ENCODE measurements at places on chromosomes 6 and 20. TPM values are rescaled to one million over a fixed set of nuclear protein-coding genes. Genes with fewer than 3 reads are reported as not detected.

GRCh38 chr6:163398815-163399214 is 15.7 kb upstream of the QKI start:
- no peak overlapping the region for H3K4me3 ChIP-seq
- H3K36me3 ChIP-seq: no peaks in the 10 kb centered on the region
- peaks cover 31% of the 10 kb centered on the region for H3K4me1 ChIP-seq

DNA sequence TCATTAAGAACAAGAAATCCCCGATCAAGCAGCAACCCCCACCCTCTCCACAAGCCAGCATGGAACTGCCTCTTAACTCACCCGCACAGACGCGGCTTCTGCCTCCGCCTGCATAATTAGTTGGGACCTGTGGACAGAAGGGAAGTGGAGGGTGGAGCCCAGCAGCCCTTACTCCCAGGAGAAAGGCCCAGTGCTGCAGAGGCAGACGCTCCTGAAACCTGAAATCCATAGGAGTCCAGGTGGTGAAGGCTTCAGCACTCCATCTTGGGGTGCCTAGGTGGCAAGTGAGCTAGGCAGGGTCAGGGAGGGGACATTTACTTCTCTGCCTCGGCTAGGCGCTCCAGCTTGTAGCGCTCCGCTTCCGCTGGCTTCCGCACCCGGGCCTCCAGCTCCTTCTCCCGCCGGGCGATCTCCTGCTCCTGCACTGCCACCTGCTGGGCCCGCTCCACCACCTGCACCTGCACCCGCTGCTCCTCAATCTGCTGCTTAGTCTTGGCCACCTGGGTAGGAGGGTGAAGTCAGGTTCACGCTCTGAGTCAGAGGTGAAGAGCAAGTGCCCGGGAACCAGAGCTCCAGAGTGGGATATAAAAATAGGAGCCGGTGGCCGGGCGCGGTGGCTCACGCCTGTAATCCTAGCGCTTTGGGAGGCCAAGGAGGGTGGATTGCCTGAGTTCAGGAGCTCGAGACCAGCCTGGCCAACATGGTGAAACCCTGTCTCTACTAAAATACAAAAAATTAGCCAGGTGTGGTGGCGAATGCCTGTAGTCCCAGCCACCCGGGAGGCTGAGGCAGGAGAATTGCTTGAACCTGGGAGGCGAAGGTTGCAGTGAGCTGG is 10.7 kb downstream of the TUBB start:
- H3K4me3 ChIP-seq: no peak overlapping the region
- H3K36me3 ChIP-seq: no peaks in the 10 kb centered on the region
- DNase-seq: peak; percentile 83
- no peak overlapping the region for H3K27ac ChIP-seq
- H3K4me1 ChIP-seq: peaks cover 2% of the 10 kb centered on the region
- no peaks in the 10 kb centered on the region for H3K27me3 ChIP-seq

DNA sequence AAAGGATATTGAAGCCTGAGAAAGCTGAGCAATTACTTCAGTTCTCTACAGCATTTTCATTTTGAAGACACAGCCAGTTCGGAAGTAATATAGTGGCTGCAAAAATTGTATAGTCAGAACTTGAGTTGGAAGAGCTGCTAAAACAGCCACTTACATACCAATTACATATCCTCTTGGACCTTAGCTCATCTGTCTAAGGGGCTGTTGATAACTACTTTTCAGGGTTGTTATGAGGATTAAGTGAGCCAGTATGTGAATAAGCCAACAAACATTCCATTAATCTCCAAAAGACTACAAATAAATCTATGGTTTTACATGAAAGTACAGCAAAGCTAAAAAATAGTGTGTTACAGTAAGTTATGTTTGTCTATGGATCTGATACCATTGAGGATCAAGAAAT is 59.7 kb downstream of the TMEM200A start:
- DNase-seq: no peak
- H3K4me3 ChIP-seq: no peak overlapping the region
- H3K27me3 ChIP-seq: no peaks in the 10 kb centered on the region
- no peaks in the 10 kb centered on the region for H3K4me1 ChIP-seq
- no peaks in the 10 kb centered on the region for H3K36me3 ChIP-seq
- H3K27ac ChIP-seq: no peak overlapping the region

Gene SLC26A8
- 52.0 TPM for total RNA-seq

- no peak overlapping the region for H3K27ac ChIP-seq
- no peak overlapping the region for H3K4me3 ChIP-seq
- H3K36me3 ChIP-seq: no peaks in the 10 kb centered on the region
These were observed 14.3 kb downstream of the PCMTD2 start for GRCh38 chr20:64269604-64270411.

GRCh38 chr6:113396730-113397129 is 460.4 kb upstream of the MARCKS start:
- H3K27me3 ChIP-seq: no peaks in the 10 kb centered on the region
- no peak for DNase-seq
- no peak overlapping the region for H3K27ac ChIP-seq
- peaks cover 7% of the 10 kb centered on the region for H3K4me1 ChIP-seq
- H3K36me3 ChIP-seq: no peaks in the 10 kb centered on the region

DNA sequence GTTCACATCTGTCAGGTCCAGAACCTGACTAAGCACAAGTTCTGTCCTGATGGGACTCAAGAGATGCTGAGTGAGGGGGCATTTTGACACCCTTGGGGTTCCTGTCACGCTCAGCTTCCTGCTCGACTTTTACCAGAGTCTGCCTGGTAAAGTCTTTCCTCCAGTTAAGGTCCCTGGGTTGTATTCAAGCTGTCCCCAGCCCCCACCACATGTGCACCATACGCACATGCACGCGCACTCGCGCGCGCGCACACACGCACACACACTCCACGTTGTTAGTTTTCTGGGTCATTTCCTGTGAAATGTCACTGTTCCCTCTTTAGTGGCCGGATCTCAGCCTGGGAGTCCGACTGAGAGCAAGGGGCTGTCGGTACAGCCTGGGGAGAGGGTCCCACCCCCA is 166.1 kb downstream of the GMPR start:
- H3K4me3 ChIP-seq: no peak overlapping the region
- H3K27ac ChIP-seq: no peak overlapping the region
- H3K36me3 ChIP-seq: no peaks in the 10 kb centered on the region
- H3K27me3 ChIP-seq: no peaks in the 10 kb centered on the region

DNA sequence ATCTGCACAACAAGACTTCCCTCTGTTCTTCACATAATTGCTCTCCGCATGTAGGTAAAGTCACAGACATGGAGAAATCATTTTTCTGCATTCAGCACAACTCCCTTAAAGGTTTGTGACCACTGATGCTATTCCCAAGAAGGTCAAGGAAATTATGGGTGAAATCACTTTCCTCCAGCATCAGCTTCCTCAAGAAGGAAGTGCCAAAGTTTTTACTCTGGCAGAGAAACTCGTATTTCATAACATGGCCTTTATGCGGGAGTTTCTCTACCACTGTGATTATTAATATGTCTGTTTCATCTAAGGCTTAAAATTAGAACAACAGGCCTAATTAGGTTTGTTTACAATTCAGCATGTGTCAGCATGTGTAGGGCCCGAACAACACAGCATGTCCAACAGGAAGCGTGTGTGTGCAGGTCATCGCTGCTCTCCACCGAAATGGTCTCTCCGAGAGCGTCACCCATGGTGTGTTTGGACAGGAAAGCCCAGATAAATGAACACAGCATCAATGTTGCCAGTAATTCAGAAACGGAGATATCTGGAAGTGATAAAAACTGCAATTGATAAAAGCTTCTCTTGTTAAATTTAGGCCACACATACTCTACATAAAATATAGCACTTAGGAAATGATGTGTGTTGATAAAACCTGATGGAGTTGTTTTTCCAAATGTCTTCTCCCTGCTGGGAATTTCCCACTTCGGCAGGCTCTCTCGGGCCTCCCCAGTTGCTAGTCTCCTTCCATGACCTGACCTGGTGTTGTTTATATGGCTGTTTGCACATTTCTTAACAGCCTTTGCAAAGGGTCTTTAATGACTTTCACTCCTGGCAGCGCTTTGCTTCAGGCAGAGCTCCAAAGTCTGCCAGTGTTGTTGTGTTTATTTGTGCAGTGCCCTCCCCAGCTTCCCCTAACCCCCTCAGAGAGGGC is 265.1 kb upstream of the CEP162 start:
- no peak overlapping the region for H3K27ac ChIP-seq
- DNase-seq: no peak
- H3K4me1 ChIP-seq: no peaks in the 10 kb centered on the region
- no peaks in the 10 kb centered on the region for H3K36me3 ChIP-seq

DNA sequence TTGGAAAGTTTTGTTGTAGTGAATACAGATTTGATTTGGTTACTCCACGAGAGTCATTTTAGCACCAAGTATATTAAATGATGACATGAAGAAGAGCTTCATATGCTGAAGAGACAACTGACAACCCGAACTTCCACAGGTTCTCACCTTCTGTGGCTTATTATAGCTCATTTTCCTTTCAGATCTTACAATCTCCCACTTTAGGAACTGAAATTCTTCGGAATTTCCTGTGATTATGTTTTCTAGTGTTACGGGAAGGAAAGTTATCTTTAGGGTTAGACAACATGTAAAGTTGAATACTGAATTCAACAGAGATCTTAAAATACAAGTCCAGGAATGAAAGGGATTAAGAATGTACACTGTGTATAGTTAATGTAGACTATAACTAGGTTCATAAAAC is 49.6 kb upstream of the TXNDC5 start:
- H3K27me3 ChIP-seq: no peaks in the 10 kb centered on the region
- H3K4me3 ChIP-seq: no peak overlapping the region
- H3K4me1 ChIP-seq: no peaks in the 10 kb centered on the region
- no peaks in the 10 kb centered on the region for H3K36me3 ChIP-seq

DNA sequence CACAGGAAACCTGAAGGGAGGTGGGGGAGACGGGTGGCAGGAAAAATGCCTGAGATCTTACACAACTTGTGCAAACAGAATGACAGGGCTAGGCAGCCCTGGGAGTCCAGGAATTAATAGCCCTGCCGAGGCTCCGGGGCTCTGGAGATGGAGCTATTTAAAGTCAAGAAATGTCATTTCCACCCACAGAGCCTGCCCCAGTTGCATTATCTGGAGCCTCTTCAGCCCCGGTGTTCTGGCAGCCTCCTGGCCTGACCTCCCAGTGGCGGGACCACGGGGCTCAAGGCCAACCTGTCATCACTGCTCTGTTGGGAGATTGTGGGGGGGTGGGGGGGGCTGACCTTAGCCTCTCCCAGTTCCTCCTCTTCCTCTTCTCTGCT is 28.5 kb upstream of the SCUBE3 start:
- no peak overlapping the region for H3K4me3 ChIP-seq
- DNase-seq: no peak
- H3K27ac ChIP-seq: no peak overlapping the region
- no peaks in the 10 kb centered on the region for H3K36me3 ChIP-seq
- no peaks in the 10 kb centered on the region for H3K4me1 ChIP-seq

Gene COL11A2
- total RNA-seq: 8.8 TPM

DNA sequence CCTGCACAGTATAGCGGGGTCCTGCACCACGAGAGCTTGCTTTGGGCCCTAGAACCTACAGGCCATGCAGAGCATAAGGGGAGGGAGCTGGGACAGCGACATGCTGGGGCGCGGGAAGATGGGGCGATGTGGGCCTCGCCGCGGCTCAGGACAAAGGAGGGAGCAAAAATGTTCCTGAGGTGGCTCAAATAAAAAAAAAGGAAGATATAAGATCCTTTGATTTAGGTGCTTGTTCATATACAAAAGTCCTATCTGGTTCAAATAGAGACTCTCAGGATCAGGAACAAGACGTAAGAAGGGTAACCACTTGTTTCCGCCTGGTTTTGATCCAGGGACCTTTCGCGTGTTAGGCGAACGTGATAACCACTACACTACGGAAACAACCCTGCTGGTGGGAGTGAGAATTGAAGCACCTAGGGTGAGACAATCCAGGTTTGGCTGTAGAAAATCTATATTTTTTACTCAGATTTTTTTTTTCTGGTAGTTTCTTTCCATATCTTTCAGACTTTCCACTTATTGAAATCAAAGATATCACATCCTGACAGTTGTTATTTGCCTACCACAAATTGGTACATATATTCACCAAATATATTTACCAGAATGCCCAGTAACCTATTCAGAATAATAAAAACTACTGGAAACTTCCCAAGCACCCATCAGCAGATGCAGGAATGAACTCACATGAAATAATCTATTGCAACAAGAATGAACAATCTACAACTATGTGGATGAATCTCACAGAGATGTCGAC is 177.9 kb upstream of the ZNF184 start:
- no peak overlapping the region for H3K27ac ChIP-seq
- no peak for DNase-seq
- H3K27me3 ChIP-seq: no peaks in the 10 kb centered on the region
- no peaks in the 10 kb centered on the region for H3K4me1 ChIP-seq
- H3K36me3 ChIP-seq: no peaks in the 10 kb centered on the region

GRCh38 chr6:84731401-84731800 is 33.0 kb downstream of the TBX18 start:
- H3K4me1 ChIP-seq: no peaks in the 10 kb centered on the region
- H3K36me3 ChIP-seq: no peaks in the 10 kb centered on the region
- no peak overlapping the region for H3K4me3 ChIP-seq

DNA sequence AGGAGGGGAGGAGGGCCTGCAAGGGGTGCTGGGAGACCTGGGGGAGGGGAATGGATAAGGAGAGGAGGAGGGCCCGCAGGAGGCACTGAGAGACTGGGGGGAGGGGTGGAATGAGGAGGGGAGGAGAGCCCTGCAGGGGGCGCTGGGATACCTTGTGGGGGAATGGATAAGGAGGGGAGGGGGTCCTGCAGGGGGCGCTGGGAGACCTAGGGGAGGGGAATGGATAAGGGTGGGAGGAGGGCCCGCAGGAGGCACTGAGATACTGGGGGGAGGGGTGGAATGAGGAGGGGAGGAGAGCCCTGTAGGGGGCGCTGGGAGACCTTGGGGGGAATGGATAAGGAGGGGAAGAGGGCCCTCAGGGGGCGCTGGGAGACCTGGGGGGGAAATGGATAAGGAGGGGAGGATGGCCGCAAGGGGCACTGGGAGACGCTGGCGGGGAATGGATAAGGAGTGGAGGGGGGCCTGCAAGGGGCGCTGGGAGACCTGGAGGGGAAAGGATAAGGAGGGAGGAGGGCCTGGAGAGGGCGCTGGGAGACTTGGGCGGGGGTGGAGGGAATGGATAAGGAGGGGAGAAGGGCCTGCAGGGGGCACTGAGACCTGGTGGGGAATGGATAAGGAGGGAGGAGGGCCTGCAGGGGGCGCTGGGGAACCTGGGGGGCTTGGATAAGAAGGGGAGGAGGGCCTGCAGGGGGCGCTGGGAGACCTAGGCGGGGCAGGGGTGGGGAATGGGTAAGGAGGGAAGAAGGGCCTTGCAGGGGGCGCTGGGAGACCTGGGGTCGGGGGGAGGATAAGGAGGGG is 1.3 kb upstream of the CTCFL start:
- peak; percentile 51 for DNase-seq
- H3K36me3 ChIP-seq: no peaks in the 10 kb centered on the region

Gene PRSS35
- total RNA-seq: 3.4 TPM

Gene LBP
- total RNA-seq: 0.87 TPM

DNA sequence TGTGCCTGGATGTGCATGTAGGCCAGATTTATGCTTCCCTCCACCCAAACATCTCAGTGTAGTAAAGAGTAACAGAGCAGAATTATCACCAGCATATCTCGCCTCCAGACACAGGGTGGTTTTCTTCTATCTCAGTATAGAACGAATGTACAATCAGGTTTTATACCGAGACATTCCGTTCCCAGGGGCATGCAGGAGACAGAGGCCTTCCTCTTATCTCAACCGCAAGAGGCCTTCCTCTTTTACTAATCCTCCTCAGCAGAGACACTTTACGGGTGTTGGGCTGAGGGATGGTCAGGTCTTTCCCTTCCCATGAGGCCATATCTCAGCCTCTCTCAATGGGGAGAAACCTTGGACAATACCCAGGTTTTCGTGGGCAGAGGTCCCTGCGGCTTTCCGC is 36.4 kb upstream of the MC3R start:
- no peaks in the 10 kb centered on the region for H3K4me1 ChIP-seq
- no peak overlapping the region for H3K27ac ChIP-seq
- DNase-seq: no peak
- no peaks in the 10 kb centered on the region for H3K27me3 ChIP-seq
